ENCODE measurements at places on chromosomes 16 and 17. TPM values are rescaled to one million over a fixed set of nuclear protein-coding genes. Genes with fewer than 3 reads are reported as not detected.

Gene MT1A
- total RNA-seq: 2.1 TPM

Gene SMTNL2
- total RNA-seq: not detected

Gene ULK2
- 16.0 TPM for total RNA-seq

Gene HS3ST3B1
- total RNA-seq: 20.8 TPM

Gene ODAD4
- total RNA-seq: 0.76 TPM

Gene LSM12
- total RNA-seq: 101 TPM

Gene CLDN7
- 0.31 TPM for total RNA-seq

Gene CRISPLD2
- total RNA-seq: 0.19 TPM

DNA sequence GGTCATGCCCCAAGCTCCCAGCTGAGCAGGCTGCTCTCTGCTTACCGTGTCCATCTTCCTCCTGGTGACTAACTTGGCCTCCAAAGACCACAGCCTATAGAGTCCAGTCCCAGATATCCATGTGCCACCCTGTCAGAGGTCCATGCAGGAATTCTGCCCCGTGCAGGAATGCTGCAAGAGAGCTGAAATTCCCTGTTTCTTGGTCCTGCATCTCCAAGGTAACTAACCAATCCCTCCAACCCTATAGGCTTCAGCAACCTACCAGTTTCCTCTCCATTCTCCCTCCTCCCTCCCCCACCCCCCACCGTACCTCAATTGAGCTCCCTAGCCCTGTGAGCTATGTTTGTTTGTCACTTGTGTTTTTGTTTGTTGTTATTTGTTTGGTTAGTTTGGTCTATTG is 9.6 kb upstream of the MKS1 start:
- DNase-seq: no peak

GRCh38 chr16:5917436-5918195 is 820.0 kb upstream of the EEF2KMT start:
- no peak for DNase-seq

DNA sequence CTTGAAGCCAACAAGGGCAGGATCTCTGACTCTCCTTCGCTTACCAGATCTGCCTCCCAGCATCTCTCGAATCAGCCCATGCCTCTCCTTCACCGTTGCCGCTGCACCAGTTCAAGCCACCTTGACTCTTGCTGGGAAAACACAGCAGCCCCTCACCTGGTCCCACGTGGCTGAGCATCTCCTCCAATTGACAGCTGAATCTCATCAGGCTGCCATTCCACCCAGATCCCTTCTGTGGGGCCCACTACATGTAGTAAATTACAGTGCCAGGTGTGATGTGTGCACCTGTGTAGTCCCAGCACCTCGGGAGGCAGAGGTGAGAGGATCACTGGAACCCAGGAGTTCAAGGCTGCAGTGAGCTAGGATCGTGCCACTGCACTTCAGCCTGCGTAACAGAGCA is 37.8 kb upstream of the C16orf78 start:
- no peak for DNase-seq

DNA sequence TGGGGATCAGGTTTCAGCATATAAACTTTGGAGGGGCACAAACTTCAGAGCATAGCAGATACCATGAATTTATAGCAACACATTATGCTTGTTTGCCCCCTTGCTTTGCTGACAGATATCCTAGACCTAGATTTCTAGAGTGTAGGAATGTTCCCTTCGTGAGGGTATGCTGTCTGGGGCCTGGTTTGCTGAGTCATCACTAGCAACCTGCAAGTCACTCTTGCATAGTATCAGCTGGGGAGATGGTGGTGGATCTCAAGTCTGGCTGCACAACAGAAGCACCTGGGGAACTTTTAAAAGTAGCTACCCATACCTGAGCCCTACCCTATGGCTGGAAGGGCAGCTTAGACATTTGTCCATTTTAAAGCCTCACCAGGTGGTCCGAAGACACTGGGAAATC is 22.3 kb upstream of the HSBP1 start:
- no peak for DNase-seq

GRCh38 chr17:41812381-41813151 is at the start of gene FKBP10:
Gene FKBP10, plus strand, starts transcription at chr17:41813004. Its CDS starts 31 bp downstream, at chr17:41813035.
- DNase-seq: peak; percentile 79

- no peak for DNase-seq
Observed at GRCh38 chr17:64773386-64773835, 111.3 kb upstream of the SMURF2 start.

- DNase-seq: no peak
Observed at GRCh38 chr17:5100832-5101231, 10.8 kb downstream of the ZNF232 start.

DNA sequence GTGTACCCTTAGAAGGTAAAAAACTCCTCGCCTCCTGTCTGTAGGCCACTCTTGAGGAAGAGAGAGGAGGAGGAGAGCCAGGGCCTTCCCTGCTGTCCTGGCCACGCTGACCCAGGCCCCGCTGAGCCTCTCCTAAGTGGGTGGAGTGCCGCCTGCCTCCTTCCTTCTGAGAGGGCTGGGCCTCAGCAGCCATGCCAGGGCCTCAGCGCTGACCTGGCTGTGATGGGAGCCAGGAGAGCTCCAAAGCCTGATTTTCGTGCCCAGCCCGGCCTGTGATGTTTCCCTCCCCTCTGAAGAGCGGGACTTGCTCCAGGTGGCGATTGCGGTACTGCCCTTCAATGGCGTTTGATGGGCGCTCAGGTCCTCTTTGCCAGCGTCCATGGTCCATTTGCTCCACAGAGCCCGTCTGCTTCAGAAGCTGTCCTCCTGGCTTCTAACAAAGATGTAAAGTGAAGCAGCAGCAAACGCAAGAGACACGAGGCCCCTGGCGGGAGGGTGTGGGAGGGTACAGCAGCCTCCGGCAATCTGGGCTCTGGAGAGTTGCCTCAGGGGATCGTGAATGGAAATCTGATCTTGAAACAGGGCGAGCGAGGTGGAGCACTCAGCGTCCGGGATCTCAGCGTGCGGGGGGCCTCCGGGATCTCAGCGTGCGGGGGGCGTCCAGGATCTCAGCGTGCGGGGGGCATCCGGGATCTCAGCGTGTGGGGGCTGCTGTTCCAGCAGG is 93.5 kb downstream of the NPIPB11 start:
- no peak for DNase-seq

- no peak for DNase-seq
Observed at GRCh38 chr16:89290887-89291286, 73.4 kb downstream of the ZNF778 start.

DNA sequence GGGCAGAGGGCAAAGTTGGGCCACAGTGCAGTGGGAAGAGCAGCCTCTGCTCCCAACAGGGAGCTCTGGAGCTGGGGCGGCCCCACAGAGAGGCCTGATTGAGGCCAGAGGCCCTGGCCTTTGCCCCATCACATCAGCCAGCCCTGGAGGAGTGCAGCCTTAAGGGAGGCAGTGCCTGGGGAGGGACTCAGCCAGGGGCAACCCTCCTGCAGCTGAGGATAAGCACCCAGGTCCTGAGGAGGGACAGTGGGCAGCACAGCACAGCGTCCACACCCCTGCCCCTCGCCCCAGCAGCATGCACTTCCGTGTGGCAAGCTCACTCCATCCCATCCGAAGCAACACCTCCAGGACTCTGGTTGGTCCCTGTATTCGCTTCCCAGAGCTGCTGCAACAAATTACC is 61.9 kb upstream of the CBX4 start:
- DNase-seq: no peak

GRCh38 chr16:49743203-49743464 is 112.8 kb downstream of the ZNF423 start:
- no peak for DNase-seq

GRCh38 chr16:86525696-86526095 is 15.4 kb downstream of the FOXF1 start:
- DNase-seq: no peak

- peak; percentile 89 for DNase-seq
Observed at GRCh38 chr17:29292992-29293889, 707 bp downstream of the NUFIP2 start.

- peak; percentile 82 for DNase-seq
Observed at GRCh38 chr17:60720763-60721531, 43.3 kb downstream of the BCAS3 start.

GRCh38 chr17:72661945-72662826 is 430.3 kb downstream of the SLC39A11 start:
- no peak for DNase-seq

GRCh38 chr17:78882540-78883088 is 20.4 kb downstream of the CEP295NL start:
- no peak for DNase-seq

GRCh38 chr16:11359370-11359769 is 14.1 kb downstream of the RMI2 start:
- DNase-seq: no peak

DNA sequence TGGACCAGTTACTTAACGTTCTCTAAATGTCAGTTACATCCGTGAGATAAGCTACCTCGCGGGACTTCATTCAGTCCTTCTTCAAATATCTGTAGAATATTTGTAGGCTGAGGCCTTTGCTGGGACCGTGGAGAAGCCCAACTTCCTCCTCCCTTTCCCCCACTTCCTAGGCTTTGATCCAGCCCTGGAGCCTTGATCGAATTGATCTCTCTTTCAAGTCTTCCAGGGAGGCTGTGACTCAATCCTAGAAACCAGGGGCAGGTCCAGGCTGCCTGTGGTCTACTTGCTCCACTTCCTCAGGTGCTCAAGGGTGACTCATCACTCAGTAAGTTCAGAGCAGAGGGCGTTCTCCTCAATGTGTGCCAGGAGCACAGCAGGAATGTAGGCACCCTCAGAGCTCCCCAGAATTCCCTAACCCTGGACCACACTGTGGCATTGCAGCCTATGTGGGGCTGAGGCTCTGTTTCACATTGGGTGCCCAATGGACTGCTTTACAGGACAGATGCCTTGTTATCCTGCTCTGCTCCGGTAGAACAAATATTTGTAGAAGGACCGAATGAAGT is 11.2 kb upstream of the CEP20 start:
- peak; percentile 83 for DNase-seq

Measured in activated CD4-positive, alpha-beta T cell treated with anti-CD3 and anti-CD28 coated beads, Interleukin-2, amount 10 ng/mL, durations not matched to agents 24 days and 14 days (primary cell).